Inflammatory macrophage (primary cell): ENCODE measurements at places on chromosomes 7 and 10.

DNA sequence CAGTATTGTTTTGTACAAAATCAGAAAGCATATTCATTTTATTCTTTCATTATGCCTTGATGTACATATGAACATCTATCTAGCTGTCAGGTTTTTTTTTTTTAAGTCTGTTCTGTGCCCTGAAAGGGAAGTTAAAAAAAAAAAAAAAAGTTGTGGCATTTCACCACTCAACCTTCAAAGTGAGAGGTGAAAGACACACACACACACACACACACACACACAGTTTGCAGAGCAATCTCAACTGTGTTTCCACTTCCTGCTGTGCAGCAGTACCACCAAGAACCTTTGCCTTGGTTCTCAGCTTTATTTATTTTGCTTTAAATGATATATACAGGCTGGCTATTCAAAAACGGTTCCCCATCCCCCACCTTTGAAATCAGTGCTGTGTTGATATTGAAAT, 955.6 kb downstream of the GATA3 start:
- DNase-seq = no peak

GRCh38 chr10:43806831-43807640, 158.4 kb upstream of the ZNF32 start:
- DNase-seq = no peak

GRCh38 chr7:25262586-25262985, 34.3 kb upstream of the NPVF start:
- DNase-seq = no peak

DNA sequence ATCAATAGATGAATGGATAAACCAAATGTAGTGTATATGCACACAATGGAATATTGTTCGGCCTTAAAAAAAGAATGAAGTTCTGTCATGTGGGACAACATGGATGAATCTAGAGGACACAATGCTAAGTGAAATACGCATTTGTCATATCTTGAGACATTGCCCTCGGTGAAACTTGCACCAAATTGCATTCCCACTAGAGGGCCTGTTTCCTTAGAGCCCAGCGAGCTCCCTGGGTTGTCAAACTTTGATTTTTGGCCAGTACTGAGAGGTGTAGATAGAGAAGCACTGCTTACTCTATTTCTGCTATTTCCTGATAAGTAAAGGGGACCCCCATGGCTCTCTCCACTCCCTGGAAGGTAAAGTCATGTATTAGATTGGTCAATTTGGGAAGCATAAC, 157.1 kb downstream of the GPAM start:
- no peak for DNase-seq

DNA sequence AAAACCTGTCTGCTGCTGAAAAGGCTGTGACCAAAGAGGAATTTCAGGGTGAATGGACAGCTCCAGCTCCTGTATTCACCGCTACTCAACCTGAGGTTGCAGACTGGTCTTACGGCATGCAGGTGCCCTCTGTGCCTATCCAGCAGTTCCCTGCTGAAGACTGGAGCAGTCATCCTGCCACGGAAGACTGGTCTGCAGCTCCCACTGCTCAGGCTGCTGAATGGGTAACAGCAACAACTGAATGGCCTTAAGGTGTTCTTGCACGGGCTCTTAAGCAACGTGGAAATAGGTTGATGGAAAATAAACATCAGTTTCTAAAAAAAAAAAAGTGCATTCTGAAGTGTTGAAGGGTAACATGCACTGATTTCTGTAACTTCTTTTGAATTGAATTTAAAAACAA, 82.3 kb downstream of the DAGLB start:
- no peak for DNase-seq
